ENCODE measurements at places on chromosomes 16 and 17.

GRCh38 chr17:2805961-2806360 is 9.7 kb downstream of the RAP1GAP2 start:
- DNase-seq = no peak

DNA sequence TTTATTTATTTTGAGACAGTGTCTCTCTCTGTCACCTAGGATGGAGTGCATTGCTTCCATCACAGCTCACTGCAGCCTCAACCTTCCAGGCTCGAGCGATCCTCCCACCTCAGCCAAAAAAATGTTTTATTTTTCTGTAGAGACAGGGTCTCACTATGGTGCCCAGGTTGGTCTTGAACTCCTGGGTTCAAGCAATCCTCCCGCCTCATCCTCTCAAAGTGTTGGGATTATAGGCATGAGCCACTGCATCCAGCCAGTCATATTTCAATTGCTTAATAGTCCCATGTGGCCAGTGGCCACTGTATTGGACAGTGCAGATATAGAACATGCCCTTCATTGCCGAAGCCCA is 15.3 kb downstream of the TMC7 start:
- DNase-seq = no peak

- DNase-seq = no peak
Measured at GRCh38 chr17:77736721-77737120, 221.8 kb upstream of the TNRC6C start.

DNA sequence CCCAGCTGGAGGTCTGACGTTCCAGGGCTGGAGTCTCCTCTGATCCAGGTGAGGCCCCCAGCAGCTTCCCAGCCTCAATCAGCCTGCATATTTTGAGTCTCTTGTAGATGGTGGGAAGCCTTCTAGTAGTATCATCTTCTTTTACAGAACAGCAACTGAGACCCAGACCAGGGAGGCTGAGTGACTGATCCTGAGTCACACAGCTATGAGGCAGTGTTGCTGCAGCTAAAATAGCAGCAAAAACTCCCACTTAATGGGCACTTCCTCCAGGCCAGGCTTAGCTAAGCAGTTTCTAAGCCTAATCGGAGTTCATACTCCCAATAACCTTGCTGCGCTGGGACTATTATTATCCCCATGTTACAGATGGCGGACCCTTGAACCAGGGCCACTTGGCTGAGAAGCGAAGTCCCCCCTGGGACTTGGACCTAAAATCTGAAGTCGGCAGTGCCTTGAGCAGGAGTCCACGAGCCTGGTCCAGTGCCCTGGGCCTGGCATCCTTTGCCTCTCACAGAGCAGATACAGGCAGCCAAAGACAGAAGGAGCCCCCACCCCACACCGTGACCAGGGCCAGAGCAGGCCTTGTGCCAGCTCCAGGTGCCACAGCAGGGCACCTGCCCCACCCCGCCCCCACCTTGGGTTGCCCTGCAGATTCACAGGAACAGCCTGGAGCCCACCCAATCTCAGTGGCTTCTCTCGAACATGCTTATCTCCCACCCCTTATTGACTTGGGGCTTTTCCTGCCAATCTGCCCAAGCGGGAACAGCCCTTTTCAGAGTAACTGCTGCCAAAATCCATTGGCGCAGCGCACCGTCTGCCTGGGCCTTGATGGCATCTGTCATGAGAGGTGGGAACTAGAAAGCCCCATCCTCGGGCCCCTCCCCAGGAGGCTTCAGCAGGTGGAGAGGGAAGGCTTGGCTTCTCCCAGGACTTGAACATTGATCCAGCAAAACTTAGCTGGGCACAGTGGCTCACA is 65.1 kb downstream of the SOCS1 start:
- DNase-seq = no peak

DNA sequence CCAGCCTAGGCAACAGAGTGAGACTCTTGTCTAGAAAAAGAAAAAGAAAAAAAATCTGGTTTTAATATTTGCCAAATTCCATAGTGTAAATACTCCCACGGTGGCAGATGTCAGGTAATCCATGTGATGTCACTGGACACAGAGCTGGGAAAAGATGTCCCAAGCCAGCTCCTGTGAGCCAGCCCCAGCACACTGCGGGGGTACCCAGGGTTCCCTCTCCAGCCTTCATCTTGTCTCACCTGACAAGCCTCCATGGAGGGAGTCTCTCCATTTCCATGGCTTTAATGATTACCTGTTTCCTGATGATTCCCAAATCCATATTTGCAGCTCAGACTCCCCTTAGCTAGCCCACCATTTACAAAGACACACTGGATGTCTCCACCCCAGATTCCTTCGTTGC is 4.6 kb downstream of the CD300LB start:
- no peak for DNase-seq

- no peak for DNase-seq
Measured at GRCh38 chr16:27425961-27426360, 24.0 kb downstream of the IL21R start.

GRCh38 chr17:67606896-67607604 is 110.7 kb upstream of the NOL11 start:
- no peak for DNase-seq

DNA sequence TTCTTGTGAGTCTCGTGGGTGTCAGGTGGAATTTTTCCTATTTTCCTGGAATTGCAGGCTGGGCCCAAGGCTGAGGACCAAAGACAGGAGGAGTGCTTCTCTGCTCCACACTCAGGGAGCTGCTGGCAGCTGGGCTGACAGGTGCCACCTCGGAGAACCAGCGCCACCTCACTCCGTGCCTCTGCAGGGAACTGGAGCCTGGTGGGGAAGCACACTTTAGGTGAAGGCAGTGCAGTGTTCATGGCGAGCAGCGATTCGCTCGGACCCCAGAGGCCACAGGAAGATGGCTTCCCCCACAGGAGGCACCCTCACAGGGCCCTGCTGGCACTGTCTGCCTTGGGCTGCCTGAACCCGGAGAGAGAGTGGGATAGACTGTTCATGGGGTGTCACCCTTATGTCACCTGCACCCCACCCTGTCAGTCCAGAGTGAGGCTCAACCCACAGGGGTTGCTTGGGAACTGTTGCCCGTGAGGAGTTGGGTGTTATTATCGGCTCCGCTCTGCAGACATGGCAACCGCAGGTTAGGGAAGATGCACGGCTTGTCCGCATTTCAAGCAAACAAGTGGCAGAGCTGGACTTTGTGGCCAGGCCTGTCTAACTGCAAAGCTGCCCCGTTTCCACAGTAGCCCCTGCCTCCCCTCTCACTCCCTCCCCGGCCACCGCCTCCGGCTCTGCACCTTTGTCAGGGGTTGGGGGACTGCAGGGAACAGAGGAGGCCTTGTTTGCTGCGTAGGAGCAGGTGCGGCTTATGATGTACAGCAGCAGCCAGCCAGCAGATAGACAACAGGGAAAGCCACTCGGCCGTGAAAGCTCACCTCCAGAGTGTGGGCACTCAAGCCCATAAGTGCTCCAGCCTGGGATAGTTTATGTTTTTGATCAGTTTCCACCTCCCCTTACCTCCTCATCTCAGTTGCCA is 15.5 kb downstream of the TBC1D24 start:
- DNase-seq = no peak

DNA sequence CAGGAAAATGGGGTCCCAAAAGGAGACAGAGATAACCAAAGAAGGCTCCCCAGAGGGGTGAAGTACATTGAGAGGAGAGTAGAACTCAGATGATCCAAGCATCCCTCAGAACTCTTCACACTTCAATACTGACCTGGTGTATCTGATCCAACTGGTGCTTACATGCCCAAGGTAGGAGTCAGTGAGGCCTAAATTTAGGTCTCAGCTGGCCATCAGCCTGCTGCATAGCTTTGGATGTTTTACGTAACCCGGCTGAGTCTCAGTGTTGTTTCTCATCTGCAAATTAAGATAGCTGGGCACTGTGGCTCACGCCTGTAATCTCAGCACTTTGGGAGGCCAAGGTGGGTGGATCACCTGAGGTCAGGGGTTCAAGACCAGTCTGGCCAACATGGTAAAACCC is 11.6 kb upstream of the GOSR2 start:
- DNase-seq = no peak

DNA sequence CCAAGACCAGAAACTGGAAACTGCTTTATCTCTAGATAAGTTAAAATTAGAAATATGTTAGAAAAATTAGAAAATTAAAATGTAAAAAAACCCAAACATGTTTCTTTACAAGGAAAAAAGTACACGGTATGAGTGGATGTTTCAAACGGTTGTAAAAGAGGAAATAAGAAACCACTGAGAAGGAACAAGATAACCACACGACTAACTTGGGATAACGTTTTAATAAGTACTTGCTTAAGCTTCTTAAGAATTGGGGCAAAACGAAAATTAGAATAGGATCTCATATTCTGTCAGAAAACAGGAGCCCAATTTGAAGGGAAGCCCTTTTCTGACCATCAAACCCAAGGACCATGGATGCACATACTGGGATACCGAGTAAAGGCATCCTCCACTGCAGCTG is 31.0 kb downstream of the MBTPS1 start:
- DNase-seq = no peak

DNA sequence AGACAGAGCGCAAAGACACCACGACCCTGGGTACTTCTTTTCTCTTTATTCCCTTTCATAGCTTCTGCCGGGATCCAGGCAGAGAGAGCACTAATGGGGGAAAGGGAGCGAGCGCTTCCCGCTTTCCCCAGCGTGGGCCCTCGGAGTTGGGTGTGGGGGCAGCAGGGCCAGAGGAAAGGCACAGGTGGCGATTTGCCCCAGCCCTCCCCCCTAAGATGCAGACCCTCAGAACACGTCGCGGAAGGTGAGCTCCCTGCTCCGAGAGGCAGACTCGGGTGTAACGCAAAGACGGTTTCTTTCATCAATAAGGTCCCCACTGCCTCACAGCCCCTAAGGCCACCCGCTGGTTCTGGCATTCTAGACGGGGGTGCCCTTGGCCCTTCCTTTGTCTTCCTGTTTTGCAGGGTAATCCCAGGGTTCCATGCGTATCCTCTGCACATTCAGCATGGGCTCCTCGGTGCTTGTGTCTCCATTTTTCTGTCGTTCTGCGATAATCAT is 570 bp upstream of the NME3 start:
- no peak for DNase-seq

DNA sequence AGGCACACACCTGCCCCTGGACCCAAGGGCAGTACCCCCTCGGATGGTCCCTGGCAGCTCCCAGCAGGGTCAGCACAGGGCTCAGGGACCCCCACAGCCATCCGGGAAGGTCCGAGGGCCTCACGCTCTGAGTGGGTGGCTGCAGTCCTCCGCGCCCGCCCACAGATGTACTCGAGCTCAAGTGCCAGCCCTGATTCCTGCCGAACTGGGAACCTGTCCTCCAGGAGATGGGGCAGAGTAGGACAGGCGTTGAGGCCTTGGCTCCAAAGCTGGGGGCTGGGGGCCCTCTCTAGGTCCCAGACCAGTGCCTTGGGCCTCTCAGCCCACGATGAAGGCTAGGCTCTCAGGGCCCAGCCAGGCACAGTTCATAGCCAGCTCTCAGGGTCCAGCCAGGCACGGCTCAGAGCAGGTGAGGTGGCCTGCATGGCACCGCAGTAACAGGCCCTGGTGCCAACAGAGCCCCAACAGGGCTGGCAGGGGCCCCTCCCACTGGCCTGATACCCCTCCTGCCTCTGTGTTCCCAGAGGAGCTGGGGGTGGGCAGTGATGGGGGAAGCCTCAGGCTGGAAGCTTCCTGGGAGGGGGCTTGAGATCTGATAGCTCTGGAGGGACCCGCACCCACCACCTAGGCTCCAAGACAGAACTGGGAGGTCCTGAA is 35.5 kb upstream of the PVALEF start:
- no peak for DNase-seq

DNA sequence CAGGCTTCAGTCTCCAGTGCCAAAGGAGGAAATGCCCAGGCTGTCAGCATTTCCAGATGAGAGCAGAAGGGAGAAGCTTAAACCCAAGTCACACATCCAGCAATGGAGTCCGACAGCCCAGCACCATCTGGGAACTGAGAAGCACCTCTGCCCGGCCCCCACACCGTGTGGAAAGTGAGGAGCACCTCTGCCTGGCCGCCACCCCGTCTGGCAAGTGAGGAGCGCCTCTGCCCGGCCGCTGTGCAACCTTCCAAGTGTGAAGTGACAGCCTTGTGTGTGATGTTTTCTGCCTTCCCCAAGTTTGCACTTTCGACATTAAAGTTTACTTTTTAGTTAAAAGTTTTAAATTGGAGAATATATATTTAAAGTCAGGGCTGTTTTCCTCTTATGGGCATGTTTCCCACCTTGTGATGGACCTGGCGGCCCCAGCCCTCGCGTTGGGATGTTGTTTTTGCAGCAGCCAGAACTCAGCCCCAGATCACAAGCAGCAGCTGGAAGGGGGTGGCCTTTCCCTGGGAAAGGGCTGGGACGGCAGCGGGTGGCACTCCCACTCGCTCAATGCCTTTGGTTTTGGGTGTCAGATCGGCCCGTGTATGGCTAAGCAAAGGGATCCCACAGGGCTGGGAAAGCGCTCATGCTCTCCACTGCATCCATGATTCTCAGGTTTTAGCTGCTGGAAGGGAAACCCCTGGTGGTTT is 7.2 kb downstream of the CCDC137 start:
- no peak for DNase-seq
